ENCODE measurements at places on chromosomes 1 and 21.

GRCh38 chr1:159869173-159869572 is 6.7 kb upstream of the VSIG8 start:
- no peak for DNase-seq

DNA sequence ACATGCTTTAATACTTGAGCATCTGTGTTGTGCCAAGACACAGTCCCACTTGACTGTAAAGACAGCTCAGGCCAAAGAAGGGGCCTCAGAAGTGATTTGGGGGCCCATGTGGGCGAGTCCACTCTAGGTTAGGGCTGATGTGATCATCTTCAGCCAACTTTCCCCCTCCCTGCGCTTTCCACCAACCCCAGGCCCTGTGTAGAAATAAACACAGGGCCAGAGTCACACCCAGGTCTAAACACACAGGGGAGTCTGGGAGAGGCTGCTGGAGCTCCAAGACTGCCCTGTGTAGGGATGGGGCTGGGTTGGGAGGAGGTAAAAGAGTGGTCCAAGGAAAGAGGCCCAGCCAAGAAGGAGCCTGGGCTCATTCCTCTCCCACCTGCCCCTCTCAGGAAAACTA is 2.5 kb upstream of the WNT2B start:
- DNase-seq: no peak

DNA sequence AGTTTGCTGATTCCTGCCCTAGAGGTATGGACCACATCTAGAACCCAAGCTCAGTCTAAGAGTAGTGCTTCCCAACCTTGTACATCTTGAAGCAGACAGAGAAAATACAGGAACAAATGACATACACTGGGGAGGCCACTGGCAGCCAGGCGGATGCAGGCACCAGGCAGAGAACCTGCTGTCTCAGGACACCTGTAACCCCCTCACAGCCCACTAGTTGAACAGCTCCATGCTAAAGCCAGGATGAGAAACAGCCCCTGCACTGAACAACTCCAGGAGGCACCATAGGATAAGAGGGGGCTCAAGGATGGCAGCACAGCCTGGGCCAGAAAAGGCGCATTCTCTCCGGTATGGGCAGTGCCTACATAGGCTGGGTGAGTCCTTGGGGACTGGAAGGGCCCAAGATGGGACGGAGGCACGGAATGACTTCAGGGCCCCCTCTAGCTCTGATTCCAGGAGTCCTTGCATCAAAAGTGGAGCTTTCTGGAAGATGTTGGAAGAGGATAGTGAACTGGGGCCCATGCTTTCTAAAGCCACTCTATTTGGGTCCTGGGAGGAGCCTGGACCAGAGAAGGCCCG is 16.0 kb downstream of the MEF2D start:
- no peak for DNase-seq

DNA sequence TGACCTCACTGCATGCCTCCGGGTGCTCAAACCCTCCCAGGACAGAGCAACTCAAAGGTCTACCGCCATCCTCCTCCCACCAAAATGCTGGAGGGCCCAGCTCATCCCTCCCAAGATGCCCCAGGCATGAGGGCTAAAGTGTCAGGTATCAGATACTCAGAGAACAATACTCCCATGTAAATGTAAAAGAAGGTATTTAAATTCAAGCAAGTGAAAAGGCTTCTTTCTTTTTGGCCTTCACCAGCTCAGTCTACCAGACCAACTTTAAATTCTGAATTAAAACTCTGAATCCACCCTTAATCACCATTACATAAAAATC is 3.0 kb downstream of the PARP1 start:
- DNase-seq: no peak

DNA sequence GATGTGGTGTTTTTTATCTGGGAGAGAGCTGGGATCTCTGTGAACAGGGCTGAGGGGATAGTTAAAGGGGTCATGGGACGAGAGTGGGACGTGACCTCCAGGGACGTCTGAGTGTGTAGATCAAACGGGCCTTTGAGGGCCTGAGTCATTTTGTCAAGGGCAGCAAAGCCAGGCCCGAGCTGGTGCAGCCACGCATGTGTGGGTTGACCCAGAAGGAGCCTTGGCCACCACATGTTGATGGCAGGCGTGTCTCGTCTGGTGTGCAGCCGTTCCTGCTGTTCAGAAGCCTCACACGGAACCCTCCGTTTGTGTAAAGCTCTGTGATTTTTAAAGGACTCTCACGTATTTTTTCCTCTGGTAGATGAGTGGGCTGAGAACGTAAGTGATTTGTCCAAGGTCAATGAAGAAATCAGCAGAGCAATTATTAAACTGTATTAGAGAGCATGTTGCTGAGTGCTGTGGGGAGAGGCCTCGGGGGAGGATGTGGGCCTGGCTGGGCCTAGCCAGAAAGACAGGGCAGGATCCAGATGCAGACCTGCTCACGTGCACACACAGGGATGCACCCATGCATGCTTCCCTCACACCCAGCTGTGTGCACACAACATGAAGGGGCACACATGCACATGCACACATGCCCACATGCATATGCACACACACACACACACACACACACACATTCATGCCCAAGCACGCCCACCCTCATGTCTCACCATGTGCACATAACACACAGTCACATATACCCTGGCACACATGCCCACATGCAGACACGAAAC is 89.8 kb downstream of the AJAP1 start:
- no peak for DNase-seq

- DNase-seq: no peak
Observed at GRCh38 chr1:219188331-219188803, 14.7 kb downstream of the LYPLAL1 start.

GRCh38 chr1:202007805-202008489 is 2.4 kb upstream of the ELF3 start:
- no peak for DNase-seq
